ENCODE measurements at places on chromosomes 13 and 19.
A peak's percentile ranks its signal among the peaks of the same experiment; 100 is the strongest.

GRCh38 chr19:45848922-45849321 lies 14.0 kb downstream of the SYMPK start:
- no peak for DNase-seq

DNA sequence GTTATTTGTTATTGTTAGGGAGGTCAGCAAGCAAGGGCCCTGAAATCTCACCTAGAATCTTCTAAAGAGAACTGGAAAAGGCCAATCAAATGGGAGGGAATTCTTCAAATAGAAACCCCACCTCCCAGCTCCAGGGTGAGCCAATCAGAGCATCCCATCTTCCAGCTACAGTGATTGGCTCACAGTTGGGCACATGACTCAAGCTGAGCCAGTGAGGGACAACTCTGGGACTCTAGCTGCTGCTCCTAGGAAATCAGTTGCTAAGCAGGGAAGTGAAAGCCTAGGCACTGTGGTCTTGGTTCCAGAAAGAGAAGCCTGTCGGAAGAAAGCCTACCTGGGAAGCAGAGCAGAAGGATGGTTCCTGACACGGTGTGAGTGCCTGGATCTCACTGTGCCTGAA lies 13.4 kb downstream of the TM6SF2 start:
- peak; percentile 38 for DNase-seq

DNA sequence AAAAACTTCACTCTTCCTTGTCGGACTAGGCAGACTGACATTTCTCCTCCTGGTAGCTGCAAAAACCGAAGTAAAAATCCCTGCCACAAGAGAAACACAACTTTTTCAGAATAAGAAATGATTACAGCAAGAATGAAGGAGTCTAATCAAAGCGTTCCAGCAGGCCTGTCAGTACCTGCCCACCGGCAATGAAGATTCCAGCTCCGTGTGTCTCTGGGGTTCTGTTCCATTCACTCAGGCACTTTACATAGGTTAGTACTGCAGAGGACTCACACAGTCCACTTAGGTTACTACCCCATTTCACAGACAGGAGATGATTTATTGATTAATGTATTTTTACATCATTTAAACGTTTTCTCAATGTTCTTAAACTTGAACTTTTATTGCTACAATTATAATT lies 275.5 kb downstream of the NHLRC3 start:
- DNase-seq: no peak

GRCh38 chr19:16164222-16164890 lies 9.0 kb downstream of the CIB3 start:
- no peak for DNase-seq

DNA sequence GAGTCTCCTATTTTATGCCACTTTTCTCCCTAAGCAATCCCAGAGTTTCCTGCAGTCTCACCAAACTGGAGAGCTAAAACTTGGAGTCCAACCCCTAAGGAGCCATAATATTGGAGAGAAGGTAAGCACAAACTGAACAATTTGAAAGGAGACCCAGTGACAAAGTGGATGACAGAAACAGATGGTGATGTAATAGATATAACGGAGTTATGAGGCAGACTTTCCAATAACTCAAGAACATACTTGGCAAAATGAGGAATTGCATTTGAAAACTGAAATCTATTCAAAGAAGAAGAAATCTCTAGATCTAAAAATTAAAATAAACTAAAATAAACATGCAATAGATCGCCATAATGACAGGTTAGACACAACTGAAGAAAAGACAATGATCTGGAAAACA lies 200.9 kb upstream of the MIR17HG start:
- no peak for DNase-seq

DNA sequence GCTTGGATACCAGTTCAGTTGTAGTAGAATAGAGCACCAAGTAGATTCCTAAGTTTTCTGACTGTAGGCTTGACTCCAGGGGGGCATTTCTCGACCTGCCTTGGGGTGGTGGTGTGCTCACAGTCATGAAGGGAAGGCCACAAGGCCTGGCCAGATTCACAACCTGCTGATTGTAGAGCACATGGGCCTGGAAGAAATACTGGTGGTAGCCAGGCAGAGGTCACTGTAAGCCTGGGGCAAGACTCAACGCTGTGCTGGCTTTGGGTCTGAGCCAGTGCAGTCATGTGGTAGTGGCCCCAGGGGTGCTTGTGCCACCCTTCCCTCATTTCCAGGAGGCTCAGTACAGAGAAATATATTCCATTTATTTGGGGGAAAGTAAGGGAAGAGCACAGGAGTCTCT lies 832.3 kb upstream of the SLC10A2 start:
- no peak for DNase-seq

All from NCI-H1417 (cell line).